Osteocyte (in vitro differentiated cells): ENCODE measurements at places on chromosomes 1 and 21. TPM values are rescaled to one million over a fixed set of nuclear protein-coding genes. Genes with fewer than 3 reads are reported as not detected.

DNA sequence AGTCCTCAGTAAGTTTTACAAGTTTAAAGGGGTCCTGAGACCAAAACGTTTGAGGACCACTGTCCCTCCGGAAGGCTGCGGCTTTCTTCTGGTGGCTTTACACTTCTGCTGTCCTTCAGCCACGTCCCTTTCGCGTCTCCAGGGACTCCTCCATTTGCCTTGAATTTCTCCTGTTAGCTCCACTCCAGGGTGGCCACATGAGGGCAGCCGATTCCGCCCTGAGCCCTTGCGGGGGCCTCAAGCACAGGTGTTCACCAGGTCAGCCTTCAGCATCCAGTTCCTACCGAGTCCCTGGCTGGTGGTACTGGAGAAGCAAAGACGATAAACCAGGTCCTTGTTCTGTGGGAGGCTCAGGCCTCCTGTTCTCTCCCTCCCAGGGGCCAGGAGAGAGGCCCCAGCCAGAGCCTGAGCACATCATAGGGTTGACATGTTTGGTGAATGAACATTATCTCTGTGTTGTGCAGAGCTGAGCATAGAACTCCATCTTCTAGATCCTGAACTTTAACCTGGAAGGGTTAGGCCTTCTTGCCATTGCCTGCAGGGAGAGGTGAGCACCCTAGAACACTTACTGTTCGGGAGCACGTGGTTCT, 27.4 kb upstream of the COQ8A start:
- no peak for DNase-seq

MYOG gene
- not detected in 2 replicates for total RNA-seq

OR2L5 gene
- not detected in 2 replicates for total RNA-seq

DNA sequence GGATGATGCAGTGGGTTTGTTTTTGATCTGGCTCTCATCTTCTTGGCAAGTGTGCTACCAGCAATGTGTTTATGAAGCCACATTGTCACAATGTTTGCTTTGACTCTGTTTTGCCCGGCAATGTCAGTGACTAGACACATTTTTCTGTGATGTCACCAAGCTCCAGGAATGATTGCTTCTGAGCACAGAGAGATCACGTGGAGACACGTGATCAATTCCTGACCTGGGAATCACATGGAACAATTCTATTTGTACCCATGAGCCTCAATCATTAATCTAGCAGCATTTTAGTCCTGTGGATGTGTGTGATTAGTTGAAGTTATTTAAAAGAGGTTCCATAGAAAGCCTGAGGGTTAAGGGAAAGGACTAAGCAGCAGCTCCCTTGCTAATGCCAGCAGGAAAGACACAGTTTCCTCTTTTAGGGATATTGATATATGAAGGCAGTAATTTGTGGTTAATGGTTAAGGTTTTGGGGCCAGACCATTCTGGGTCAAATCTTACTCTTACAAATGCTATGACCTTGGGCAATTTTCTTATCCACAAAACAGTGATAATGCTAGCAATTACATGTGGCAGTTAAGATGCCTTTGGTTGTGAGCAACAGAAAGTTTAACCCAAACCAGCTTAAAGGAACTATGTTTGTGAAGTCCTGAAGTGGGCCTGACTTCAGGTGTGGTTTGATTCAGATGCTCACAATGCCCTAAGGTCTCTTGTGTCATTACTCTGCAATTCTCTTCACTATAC, 59.0 kb downstream of the FASLG start:
- no peak for DNase-seq

GRCh38 chr21:32494934-32495709, 82.6 kb downstream of the EVA1C start:
- DNase-seq = no peak

GRCh38 chr1:240107058-240107684, 15.5 kb downstream of the FMN2 start:
- DNase-seq = no peak

DNA sequence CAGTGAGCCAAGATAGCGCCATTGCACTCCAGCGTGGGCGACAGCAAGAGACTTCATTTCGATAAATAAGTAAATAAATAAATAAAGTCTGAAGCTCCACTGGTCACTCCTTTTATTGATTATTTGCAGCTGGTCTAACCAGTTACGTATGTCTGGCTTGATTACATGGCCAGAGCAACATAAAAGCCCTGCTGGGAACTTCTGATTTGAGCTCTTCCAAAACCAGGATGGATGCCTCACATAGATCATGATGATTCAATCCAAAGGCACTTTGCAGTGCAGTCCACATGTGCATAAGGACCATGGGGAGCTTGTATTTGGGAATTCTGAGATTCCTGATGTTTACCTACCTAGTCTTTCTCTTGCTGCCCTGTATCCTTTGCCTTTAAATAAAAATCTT, 24.0 kb downstream of the NSUN4 start:
- no peak for DNase-seq

DNA sequence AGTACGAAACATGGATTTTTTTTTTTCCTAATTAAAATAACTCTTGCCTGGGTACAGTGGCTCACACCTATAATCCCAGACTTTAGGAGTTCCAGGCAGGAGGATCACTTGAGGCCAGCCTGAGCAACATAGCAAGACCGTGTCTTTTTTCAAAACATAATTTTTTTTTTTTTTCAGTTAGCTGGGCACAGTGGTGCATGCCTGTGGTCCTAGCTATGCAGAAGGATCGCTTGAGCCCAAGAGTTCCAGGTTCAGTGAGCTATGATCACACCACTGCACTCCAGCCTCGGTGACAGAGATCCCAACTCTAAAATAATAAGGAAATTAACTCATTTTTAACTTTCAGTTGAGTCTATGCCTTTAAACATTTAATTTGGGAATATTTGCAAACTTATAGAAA, 170.1 kb downstream of the NEK7 start:
- DNase-seq = no peak

GRCh38 chr1:32291145-32291707, 657 bp upstream of the HDAC1 start:
- no peak for DNase-seq

TMEM240 gene
- total RNA-seq = 12.4 and 16.6 TPM in 2 replicates

ANGPTL1 gene
- total RNA-seq = 0.43 and 0.57 TPM in 2 replicates
